ENCODE measurements at places on chromosomes 11 and 22.

GRCh38 chr11:61645179-61645868 lies 34.9 kb upstream of the DAGLA start:
- no peak for DNase-seq

- DNase-seq = no peak
These were observed 213.1 kb downstream of the LRRC4C start for GRCh38 chr11:41246399-41246745.

DNA sequence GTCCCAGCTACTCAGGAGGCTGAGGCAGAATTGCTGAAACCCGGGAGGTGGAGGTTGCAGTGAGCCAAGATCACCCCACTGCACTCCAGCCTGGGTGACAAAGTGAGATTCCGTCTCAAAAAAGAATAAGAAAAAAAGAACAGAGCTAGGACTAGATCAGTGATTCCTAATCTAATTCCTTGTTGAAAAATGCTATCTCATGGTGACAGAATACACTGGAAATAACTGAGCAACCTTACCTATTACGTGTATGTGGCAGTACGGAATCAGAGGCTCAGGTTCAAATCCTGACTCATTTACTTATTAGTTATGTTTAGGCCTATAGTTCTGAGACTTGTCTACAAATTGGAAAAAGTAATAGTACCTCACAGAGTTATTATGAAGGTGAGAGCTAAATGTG lies 19.5 kb upstream of the RCE1 start:
- no peak for DNase-seq

- no peak for DNase-seq
These were observed 537.4 kb downstream of the MN1 start for GRCh38 chr22:27264184-27264583.

GRCh38 chr11:126963603-126964363 lies 36.8 kb downstream of the KIRREL3 start:
- no peak for DNase-seq

GRCh38 chr11:73154178-73154577 lies 12.1 kb upstream of the FCHSD2 start:
- peak; percentile 38 for DNase-seq

GRCh38 chr11:46845440-46845739 lies 690 bp downstream of the CKAP5 start:
- no peak for DNase-seq

- DNase-seq = peak; percentile 28
These were observed 33.9 kb downstream of the BCL2L13 start for GRCh38 chr22:17672417-17672991.

DNA sequence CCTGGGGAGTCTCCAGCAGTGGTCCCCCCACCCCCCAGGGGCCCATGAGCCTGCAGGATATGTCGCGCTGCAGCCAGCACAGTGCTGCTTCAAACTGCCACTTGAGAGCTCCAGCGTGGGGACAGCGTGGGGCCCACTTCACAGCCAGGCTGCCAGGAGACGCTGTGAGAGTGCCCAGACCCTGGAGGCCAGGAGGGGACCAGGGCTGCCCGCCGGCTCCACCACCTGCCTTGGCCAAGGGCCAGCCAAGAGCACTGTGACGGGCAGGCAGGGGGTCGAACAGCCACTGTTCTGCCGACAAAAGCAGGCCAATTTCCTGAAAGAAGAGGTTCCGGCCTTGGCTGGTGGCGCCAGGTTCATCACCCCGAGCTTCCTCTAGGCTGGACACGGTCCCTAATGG lies 60.2 kb downstream of the FLRT1 start:
- no peak for DNase-seq

- DNase-seq = no peak
These were observed 322.7 kb upstream of the PLET1 start for GRCh38 chr11:112583261-112583893.

GRCh38 chr11:78762105-78762504 lies 187.4 kb upstream of the NARS2 start:
- DNase-seq = no peak

DNA sequence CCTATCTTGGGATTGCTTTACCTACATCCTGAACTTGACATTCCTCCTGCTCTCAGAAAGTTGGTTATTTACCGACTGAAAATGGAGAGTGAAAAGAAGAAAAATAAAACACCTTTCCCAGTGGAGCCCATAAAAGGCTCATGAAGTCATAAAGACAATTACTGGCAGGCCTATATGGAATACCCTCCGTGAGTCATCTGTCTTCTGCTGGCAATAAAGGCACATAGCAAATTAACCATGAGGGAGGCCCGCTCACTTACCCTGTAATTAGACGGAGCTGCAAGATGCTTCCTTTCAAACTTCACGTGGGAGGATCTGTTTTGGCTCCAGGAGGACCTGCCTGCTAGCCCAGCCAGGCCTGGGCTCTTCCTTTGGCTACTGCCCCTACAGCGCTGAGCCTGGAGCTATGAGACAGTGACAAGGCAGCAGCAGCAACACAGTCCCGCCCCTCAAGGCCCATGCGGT lies 540.4 kb downstream of the BUD13 start:
- no peak for DNase-seq

- no peak for DNase-seq
These were observed 81.7 kb downstream of the PRCP start for GRCh38 chr11:82818409-82819043.

- no peak for DNase-seq
These were observed 116.8 kb downstream of the TEAD1 start for GRCh38 chr11:12790861-12791616.

DNA sequence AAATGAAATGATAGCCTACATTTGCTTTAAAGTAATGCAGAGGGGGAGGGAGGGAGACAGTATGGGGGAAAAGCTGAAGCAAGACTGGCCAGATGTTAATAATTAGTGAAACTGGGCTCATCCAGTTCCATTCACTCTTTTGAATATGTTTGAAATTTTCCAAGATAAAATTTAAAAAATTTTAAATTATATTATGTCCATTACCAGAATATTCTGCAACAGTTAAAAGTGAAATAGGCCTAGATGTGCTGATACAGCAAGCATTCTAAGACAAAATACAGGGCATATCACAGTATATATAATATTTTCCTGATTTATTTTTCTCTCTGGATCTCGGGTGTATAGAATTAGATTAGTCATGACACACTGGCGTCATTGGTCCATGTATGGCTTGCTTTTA lies 13.6 kb upstream of the ZNRF3 start:
- no peak for DNase-seq

GRCh38 chr11:64759722-64760719 lies at the start of gene PYGM:
Gene PYGM, minus strand, starts transcription at chr11:64759974. Its CDS starts 76 bp downstream, at chr11:64759898.
- no peak for DNase-seq

GRCh38 chr11:90930252-90930651 lies 707.4 kb upstream of the CHORDC1 start:
- DNase-seq = no peak

- DNase-seq = no peak
These were observed 18.9 kb downstream of the UQCR10 start for GRCh38 chr22:29786031-29786430.

- no peak for DNase-seq
These were observed 70.3 kb upstream of the TP53I11 start for GRCh38 chr11:45021001-45021400.

DNA sequence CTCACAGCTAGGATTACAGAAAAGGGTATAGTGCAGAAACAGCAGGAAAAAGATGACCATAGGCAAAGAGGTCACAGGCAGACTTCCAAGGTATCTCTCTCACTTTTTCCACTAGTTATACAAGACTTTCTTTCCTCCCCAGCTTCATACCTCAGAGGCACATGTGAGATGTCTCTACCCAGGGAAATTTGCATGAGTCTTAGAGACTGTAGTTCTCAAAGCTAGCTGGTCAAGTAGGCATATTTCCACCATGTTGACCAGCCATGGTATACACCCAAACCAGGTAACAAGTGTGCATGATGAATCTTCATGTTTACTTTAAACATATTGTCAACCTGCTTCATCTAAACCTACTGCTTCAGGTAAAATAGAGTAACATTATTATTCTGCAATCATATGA lies 27.9 kb downstream of the PRMT3 start:
- DNase-seq = no peak

DNA sequence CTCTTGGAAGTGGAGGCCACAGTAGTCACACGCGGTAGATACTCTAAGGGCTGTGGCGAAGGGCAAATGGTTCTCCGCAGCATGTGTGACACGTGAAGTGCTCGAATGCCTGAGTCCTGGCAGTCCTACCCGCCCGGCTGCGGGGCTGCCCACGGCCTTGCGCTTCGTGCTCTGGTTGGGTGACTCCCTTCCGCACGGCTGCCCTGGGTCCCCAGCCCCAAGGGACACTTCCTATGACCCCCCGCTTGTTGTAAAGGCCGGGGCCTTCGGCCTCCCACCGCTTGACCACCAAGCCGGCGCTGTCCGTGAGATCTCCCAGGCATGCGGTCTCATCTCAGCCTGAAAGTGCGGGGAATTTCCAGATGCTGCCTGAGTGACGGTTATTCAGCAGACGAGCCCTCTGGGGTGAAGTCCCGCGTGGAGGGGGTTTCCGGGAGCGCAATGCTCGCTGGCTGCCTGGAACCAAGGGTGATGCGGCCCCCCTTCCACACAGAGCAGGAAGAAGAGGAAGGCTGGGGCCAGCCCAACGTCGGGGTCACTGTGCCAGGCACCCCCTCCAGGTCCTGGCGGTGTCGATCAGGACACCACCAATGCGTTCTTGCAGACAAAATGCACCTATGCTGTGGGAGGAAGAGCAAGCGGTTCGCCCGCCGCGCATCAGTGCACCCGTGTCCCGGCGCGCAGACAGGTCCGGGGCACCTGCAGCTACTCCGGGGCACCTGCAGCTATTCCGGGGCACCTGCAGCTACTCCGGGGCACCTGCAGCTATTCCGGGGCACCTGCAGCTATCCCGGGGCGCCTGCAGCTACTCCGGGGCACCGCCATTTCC lies 171.2 kb downstream of the OPCML start:
- no peak for DNase-seq

GRCh38 chr11:26399336-26399735 lies 67.4 kb downstream of the ANO3 start:
- DNase-seq = no peak

DNA sequence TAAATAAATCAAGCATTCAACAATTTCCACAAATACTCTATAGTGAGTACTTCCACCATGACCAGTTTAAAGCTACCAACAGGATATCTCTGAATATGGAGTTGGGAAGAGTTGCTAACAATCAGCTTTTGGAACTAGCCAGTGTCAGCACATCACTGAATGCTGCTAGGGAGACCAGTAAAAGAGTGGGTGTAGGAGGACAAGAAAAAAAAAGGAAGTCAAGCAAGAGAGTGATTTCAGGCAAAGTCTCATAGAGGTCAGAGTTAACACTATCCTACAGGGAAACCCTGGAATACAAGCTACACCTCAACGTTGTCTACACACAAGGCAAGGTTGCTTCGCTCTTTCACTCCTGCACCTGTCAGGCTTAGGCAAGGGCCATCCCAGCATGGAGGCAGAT lies 24.2 kb downstream of the EIF3F start:
- DNase-seq = peak; percentile 7

DNA sequence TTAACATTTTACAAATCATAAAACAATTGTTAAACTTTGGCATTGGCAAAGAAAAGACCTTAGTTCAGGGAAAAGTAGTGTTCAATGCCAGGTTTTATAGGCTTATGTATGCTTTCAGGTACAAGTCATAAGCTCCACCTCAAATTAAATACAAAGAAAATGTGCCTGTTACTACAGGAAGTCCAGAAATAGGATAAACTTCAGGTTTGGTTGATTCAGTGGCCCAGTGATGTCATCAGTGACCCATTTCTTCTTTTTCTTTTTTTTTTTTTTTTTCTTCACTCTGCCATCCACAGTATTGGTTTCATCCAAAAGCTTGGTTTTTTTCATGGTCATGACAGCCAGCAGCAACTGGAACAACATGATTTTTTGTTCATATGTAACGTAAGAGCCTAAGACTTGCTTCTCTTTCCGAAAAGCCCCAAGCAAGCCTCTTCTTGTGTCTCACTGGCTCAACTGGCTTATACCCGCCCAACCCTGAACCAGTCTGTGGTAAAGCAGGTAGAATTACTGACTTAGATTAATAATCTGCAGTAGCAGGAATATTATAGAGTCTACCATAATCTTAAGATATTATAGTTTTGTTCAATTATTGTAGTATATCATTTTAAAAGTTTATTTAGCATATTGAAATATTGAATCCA lies 46.2 kb downstream of the TTC17 start:
- DNase-seq = no peak

GRCh38 chr22:25741692-25742626 lies at the start of gene MYO18B:
Gene MYO18B, plus strand, starts transcription at chr22:25742188. Its CDS starts 18,905 bp downstream, at chr22:25761093.
- no peak for DNase-seq

DNA sequence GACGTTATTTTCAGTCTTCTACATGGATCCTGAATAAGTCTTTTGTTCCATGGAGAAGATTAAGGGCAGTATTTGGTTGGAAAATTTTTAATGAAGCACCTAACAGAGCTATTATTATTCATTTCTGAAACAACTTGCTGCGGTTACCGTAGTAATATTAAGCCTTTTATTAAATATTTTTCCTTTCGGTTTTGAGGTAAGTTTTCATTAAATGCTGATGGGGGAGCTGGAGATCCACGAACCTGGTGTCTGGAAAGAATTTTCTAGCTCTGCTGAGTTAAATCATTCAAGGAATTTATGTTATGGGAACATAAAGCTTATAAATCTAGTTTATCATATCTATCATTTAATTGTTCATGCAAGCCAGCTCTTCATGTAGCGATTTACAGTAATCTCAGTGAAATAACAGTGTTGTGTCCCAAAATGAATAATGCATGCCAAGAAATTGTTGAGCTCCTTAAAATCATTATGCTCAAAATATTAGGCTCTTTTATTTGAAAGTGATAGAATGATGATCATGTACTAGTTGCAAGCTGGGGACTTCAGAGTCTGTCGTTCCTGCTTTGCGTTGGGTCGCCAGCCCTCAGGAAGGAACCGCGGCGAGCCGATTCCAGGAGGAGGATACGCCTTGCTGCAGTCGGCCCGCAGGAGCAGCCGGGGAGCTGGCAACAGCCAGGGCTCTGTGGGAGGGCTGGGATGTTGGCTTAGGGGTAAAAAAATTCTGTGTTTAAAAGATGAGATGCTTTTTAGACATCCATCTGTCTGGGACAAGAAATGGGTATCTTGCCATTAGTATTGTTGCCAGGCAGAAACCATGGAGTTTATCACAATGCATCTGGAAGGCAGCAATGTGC lies 83.1 kb downstream of the TBC1D22A start:
- no peak for DNase-seq

GRCh38 chr11:131311776-131312514 lies 58.5 kb upstream of the NTM start:
- no peak for DNase-seq

DNA sequence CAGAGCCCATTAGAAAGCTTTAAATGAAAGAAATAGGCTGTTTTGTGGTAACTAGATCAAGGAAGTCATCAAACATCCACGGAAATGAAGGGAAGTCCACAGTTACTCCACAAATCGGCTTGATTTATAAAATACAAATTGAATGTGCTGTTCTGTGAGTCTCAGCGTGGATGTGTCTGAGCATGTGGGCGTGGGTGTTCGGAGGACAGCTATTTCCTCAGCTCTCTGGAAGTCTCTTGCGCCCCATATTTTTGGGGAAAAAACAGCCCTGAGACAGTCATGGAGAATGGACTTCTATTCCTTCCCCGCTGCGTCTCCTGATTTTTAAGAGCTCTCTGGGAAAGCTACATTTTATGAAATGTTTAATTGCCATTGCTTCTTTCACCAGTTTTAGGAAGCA lies 144.4 kb downstream of the EFCAB6 start:
- DNase-seq = no peak

- DNase-seq = no peak
These were observed 54.6 kb downstream of the C11orf58 start for GRCh38 chr11:16793009-16793408.

Data from stimulated activated CD8-positive, alpha-beta memory T cell treated with anti-CD3 and anti-CD28 coated beads, Interleukin-4, amount 100 ng/mL, for 48 hours (primary cell).